ENCODE measurements at places on chromosomes 4 and X.

DNA sequence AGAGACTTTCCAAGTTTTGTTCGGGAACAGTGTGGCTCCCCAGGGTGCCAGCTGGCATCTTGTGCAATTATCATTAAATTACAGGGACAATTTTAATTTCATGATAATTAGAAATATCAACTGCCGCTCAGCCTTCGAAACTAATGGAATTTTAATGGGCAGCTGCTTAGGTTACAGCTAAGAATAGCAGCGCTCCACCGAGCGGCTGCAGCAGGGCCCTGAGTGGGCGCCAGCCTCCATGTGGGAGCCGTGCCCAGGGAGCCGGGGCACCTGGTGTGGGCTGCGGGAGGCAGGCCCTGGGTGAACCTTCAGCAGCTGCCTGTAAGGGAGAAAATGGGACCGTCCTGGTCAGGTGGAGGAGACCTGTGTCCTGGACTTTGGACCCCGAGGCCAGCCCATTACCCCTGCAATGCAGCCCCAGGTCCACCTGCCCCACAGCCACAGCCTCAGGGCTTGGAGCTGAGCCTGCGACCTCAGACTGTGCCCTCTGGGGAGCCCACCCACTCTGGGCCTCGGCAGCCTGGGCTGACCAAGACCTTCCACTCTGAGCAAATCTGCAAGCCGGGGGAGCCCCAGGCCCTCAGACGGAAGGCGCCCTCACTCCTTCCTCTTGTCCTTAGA is 21.1 kb downstream of the MSANTD1 start:
- DNase-seq: peak; percentile 11

- DNase-seq: no peak
These were observed 11.8 kb downstream of the EDA start for GRCh38 chrX:69627744-69628143.

GRCh38 chr4:948101-948935 is 16.1 kb downstream of the TMEM175 start:
- DNase-seq: no peak

GRCh38 chr4:138869631-138870030 is 145.9 kb upstream of the NOCT start:
- no peak for DNase-seq

DNA sequence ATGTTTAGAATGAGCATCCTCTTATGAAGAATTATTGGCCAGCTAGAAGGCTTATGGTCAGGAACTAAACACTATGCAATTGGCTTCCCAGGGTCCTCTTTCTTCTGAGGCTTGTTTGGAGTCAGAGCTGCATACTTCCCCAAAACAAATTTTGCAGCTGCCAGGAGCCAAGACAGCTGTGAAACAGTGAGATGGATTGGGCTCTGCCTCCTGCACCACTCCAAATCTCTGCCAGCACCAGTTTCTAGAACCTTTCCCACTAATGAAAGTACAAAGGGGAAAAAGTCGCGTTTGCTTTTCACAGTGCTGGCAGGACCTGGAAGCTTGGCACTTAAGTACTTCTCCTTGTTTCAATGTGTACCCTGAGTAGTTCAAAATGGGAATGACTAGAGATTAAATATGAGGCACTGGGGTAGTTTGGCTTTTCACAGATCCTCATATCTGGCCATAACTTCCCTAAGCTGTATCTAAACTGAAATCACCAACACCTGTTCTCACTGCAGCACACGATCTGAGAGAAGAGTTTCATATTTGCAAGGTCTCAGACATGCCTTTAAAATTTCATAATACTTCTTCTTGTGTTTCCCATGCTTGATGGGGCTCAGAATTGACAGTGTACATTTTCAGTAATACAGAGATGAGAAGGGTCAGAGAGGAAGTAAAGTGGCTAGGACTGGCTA is 20.7 kb upstream of the AR start:
- DNase-seq: no peak

DNA sequence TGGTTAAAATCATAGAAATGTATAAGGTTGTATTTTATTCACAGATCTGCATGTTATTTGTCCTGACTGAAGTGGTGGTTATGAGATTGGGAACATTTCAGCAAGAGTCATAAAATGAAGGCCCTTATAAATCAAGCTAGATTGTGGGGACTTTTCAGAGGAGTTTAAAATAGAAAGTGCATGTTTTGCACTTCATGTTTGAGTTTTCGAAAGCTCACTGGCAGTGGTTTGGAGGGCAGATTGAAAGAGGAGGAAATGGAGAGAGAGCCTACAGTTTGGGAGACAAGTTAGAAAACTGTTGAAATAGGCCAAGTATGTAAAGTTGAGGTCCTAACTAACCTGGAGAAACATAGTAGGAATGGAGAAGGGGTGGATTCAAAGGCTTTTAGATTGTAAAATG is 124.9 kb downstream of the KDM6A start:
- no peak for DNase-seq

DNA sequence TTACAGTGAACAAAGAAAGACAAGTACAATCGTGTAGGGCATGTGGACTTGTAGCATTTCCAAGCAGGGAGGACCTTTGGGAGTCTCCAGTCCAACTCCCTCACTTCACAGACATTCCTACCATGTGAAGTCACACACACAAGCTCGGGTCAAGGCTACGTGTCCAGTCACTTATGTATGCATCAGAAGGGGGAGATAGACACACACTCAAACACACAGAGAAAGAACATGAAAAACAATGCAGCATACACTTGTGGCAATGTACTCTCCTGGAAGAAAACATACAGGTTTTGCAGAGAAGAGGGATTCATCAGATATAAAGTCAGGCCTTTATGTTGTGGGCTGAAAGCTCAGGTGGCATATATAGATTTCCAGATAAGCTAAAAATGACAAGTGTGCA is 136.1 kb upstream of the MID1 start:
- no peak for DNase-seq

GRCh38 chr4:38846015-38846414 is 10.6 kb downstream of the TLR6 start:
- no peak for DNase-seq

- DNase-seq: no peak
These were observed 53.8 kb downstream of the CXCL1 start for GRCh38 chr4:73922766-73923630.

- DNase-seq: no peak
These were observed 685.8 kb downstream of the GABRG1 start for GRCh38 chr4:45438047-45438446.

DNA sequence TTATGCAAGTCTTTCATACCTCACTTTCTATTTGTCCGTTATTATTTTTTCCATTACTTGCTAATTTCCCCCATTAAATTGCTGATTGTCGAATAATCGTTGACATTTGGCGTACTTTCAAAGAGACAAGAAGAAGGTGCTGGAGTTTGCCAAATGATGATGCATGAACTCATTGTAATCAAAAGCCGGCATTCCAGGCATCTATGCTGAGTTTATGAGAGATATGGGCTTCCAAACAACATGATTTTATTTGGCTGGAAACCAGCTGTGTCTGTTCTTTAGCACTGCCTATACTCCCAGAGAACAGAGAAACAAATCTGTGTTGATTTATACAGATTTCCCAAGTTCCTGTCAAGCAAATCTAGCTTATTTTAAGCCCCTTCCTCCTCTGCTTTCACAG is 80.8 kb upstream of the RPS6KA3 start:
- no peak for DNase-seq

- no peak for DNase-seq
These were observed 290.8 kb upstream of the GIMD1 start for GRCh38 chr4:106659371-106659770.

GRCh38 chr4:1640190-1640589 is 43.9 kb downstream of the FAM53A start:
- no peak for DNase-seq

DNA sequence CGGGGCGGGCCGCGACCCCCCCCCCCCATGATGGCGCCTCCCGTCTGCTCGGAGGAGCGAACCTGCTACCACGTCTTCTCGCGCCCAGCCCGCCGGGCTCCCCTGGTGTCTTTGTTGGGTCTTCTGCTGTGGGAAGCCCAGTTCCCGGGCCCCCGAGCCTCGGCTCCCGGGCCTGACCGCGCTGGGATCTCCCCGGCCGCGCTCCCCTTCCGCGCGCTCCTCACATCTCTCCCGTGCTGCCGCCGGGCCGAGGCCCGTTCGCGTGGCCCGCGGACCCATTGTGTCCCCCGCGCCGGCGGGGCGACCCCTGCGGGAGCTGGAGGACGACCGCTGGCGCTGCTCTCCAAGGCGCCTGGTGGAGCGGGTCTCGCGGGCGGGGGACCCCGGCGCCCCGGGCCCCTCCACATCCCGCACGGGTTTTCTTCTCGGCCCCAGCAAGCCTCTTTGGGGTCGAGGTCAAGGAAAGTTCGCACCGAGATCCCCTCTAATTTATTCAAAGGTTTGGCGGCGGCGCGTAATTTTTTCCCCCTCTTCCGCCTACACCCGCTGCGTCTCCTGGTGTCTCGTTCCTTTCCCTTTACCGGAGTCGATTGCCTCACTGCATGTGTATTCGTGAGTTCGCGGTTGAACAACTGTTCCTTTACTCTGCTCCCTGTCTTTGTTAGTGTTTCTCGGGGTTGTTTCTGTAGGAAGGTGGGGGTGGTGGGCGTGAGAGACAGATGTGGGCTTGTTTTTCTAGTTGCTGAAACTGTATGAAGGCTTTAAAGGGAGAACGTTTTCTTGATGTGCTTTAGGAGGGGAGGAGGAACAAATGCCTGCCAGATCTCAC is 770 bp downstream of the SMAD1 start:
- DNase-seq: peak; percentile 88

GRCh38 chrX:24846550-24847150 is 152.9 kb downstream of the POLA1 start:
- DNase-seq: no peak

DNA sequence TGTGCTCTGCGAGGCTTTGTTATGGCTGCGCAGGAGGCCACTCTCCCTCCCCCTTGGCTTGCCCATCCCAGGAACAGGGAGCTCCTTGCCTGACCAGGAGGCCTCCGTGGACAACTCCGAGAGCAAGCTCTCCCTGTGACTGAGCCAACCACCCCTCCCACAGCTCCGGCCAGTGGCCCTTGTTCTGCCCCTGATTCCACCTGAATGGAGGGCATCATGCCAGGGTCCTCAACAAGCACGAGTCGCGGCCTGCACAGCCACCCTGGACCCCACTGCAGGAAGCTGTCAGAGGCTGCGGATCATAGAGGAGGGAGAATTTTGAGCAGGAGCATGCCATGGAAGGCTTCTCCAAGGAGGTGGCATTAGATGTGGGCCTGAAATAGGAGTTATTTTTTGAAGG is 44.8 kb upstream of the GRPEL1 start:
- no peak for DNase-seq

DNA sequence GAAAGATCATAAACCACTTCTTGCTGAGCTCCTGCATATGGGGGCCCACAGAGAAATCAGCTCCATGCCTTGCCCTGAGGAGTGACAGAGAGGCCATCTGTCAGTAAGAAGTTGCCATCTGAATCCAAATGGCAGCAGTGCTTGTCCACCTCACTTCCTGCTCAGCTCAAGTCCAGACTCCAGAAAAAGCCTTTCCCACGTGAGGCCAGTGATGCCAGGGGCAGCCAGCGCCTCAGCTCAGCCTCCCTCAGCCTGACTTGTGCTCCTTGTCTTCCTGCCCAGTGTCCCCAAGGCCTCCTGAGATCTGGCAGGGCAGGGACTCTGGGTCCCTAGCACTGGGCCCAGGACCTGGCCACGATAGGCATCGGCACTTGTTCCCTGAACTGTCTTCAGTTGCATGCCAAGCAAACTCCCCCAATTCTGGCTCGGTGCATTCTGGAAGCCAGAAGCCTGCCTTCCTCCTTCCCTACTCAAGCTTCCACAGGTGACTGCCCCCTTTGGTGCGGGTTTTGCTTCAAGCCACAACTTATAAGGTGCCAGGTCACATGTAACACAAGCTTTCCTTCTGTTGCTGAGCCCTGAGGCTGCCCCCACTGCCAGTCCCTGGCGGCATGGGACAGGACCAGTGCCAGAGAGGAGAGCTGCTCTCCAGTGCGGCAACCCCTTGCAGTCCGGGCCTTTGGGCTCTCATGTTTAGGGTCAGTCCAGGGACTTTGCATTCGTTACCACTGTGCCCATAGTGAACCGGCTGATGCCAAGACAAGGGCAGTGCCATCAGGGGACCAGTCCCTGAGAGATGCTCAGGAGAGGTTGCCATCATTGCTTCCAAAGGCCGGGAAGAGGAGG is 2.2 kb downstream of the ZNF185 start:
- no peak for DNase-seq

DNA sequence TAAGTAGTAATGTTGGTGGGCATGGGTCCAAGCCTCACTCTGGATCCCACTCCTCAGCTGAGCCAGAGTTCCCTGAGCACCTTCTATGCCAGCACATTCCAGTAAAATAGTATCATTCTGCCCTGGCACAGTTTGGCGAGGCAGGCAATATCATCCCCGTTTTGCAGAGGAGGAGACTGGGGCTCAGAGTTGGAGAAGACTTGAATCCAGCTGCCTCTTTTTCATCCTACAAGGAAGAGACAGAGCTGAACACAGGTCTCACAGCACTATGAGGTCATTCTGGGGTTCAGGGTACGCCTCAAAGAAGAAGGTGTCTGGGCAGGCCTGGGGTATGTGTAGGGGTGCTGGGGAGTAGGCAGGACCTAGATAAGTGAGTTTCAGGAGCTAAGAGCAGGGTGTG is 103.9 kb upstream of the STX18 start:
- DNase-seq: no peak

GRCh38 chr4:48635310-48635709 is 144.8 kb downstream of the FRYL start:
- no peak for DNase-seq

DNA sequence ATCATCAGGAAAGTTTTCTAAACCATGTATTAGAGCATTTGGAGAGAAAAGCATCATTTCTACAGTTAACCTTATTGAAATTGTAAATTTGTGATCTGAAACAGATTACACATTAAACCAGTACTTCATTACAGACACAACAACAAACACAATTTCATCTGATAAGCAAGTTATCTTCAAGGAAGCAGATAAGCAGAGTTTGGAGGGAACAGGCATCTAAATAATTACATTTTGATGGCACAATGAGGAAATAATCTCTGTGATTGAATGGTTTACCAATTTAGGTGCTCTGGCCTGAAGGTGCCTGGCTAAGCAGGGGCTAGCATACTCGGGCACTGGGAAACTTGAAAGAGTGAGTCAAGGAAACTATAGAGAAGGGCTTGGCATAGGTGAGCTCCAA is 619.8 kb downstream of the PACRGL start:
- DNase-seq: no peak

- no peak for DNase-seq
These were observed 61.1 kb upstream of the C1QTNF7 start for GRCh38 chr4:15366721-15367120.

DNA sequence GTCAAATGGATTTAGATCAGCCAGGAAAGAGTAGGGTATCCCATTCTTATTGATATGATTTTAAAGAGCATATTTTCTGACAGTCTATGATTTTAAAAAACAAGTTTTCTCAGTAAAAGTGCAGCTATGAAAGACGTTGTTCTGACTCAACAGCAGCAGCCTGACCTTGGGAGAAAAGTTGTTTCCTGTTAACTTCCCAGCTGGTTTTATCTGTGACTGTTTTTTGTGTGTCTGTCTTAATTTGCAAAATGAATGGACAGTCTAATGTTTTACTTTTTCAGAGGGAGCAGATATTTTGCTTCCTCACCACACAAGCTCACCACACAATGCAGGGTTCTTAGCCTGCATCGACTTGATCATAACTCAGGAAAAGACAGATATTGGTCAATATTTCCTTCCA is 764 bp upstream of the MTHFD2L start:
- no peak for DNase-seq

GRCh38 chrX:109487640-109488039 is 5.8 kb upstream of the GUCY2F start:
- no peak for DNase-seq

GRCh38 chr4:6402566-6403399 is 69.6 kb downstream of the PPP2R2C start:
- DNase-seq: no peak

GRCh38 chrX:77548751-77549150 is 101.6 kb downstream of the FGF16 start:
- no peak for DNase-seq

Measured in activated CD8-positive, alpha-beta memory T cell treated with anti-CD3 and anti-CD28 coated beads for 24 hours (primary cell).